ENCODE measurements at places on chromosomes 1 and 21.
A peak's percentile ranks its signal among the peaks of the same experiment; 100 is the strongest.

GRCh38 chr1:1564268-1564667, 10.4 kb downstream of the SSU72 start:
- no peak for DNase-seq

- no peak for DNase-seq
Measured at GRCh38 chr21:32726839-32727686, 750 bp downstream of the SYNJ1 start.

DNA sequence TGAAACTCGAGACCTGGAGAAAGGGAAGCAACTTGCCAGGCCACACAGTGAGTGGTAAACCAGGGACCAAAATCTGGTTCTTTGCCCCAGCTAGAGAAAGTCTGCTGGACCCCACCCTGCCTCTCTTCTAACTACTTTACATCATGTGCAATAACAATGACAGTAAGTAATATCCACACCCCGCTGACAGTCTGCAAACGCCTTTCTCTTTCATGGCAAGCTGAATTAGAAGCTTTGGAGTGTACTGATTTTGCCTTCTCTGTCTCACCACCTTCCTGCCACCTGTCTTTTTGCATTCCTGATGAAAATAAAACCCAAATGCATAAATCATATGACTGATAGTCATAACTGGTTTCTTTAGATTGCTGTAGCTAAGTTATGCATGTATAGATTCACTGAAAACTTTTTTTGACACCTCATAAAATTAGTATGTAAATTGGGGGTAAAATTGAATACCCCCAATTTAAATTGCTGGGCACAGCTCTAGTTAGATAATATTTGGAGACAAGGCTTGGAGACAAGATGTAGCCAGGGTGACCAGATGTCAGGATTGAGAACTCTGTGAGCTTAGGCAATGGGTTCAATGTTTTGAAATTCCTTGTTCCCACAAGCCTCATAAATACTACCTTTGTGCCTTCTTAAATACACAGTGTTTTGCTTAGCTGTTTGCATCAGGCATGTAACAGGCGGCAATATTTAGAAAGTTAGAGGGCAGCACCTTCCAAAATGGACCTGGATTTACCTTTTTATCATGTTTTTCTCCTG, 73.5 kb downstream of the ST6GALNAC5 start:
- no peak for DNase-seq

DNA sequence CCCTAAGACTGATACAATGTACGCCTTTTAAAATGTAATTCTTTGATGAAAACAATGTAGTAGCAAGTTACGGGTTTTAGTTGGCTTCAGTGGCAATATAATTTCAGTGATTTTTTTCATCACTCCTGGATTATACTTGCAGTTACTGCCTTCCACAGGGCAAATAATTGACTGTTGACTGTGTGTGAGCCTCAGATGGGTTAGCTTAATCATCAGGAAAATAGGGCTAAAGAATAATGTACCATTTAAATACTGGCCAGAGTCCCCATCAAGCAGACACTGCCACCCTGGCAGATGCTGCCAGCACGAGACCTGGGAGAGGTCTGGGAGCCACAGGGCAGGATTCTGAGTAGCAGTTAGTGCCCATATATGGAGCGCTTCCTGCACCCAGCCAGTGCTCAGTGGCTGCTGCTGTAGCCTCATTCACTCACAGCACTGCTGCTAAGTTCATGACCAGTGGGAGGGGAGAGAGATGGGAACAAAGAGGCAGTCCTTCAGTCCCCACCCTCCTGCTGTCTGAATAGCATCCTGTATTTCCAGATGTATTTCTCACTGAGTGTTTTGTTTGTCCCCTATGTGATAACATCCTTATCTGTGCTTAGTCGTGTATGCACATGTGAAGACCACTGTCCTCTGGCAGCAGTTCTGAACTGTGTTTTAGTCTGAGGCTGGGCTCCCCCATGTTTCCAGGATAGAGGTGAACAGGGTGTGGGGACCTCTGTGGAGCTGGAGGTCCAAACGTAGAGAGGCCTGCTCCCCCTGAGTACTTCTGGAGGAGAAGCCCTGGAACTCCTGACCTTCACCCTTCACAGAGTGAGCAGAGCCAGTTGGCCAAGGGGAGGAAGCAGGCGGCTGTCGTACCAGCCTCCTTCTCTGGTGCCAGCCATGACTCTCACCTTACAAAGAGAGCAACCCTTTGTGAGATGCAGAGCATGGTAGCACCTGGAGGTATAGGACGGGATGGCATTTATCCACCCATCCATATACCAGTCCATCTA, 80.4 kb downstream of the ADARB1 start:
- peak; percentile 8 for DNase-seq

DNA sequence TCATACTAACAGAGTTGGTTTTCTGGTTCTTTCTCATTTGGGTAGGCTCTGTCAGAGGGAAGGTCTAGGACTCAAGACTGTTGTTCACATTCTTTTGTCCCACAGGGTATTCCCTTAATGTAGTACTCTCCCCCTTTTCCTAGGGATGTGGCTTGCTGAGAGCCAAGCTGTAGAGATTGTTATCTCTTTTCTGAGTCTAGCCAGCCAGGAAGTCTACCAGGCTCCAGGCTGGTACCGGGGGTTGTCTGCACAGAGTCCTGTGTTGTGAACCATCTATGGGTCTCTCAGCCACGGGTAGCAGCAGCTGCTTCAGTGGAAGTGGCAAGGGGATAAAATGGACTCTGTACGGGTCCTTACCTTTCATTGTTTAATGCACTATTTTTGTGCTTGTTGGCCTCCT, 226.4 kb downstream of the LBR start:
- DNase-seq: no peak

GRCh38 chr1:16478091-16478490, 36.0 kb downstream of the RNU1-1 start:
- DNase-seq: no peak

GRCh38 chr21:45262616-45263015, 25.1 kb downstream of the POFUT2 start:
- no peak for DNase-seq

- no peak for DNase-seq
Measured at GRCh38 chr1:201890223-201890622, 1.5 kb downstream of the SHISA4 start.

DNA sequence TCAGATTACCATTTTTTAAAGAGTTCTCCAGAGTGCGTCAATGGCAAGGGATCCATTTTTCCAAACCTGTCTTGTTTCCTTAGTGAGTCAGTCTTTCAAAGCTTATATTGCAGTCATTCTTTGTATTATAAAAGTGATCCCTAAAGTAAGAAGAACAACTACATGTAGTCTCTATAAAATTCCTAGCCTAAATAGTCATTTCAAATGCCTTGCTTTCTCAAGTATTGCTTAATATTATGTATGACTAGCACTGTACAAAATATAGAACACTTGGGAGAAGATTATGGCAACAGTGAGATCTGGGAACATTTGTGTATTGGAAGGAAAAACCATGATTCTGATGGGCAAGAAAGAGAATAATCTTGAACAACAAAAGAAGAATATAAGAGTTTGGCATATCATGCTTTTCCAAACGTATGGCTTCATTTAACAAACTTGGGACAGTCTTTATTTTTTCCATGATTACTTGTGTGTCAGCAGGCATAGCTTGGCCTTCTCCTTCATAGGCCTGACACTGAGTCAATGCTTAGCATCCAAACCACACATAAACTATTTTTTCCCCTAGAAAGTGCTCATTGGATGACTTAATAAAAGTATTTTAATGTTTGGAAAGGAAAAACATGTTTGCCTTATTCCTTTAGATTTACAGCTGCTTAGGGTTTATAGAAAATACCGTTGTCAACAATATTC, 547.4 kb downstream of the LTN1 start:
- DNase-seq: no peak

- no peak for DNase-seq
Measured at GRCh38 chr1:107545879-107546278, 405.0 kb downstream of the NTNG1 start.

GRCh38 chr1:67679691-67680090, 5.3 kb upstream of the GADD45A start:
- no peak for DNase-seq

- no peak for DNase-seq
Measured at GRCh38 chr1:12407050-12407961, 177.5 kb downstream of the VPS13D start.

- no peak for DNase-seq
Measured at GRCh38 chr21:45080232-45080631, 5.9 kb downstream of the ADARB1 start.

DNA sequence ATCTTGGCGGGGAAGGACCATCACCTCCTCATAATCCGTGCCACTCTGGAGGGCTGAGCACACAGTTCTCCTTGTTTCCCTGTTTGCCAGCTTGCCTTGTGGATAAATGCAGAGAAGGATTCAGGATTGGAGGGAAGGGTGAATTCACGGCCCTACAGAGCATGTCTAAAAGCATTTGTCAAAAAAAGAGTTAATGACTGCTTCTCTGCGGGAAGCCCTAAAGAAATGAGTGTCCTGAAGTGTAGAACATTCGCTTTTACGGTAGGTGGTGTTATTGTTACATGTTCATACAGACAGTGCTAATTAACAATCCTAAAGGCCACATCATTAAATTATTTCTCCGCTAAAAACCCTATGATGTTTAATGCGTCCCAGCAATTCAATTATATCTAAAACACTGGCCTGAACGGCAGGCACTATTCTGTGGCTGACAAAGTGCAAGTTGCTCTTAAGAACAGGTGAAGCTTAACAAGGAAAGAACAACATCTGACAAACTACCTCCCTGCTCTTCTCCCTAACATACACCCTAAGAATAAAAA, 112.3 kb upstream of the NFIA start:
- DNase-seq: no peak

- DNase-seq: no peak
Measured at GRCh38 chr1:207868251-207868773, 42.6 kb downstream of the CD34 start.

- DNase-seq: no peak
Measured at GRCh38 chr1:44292651-44293050, 62.4 kb downstream of the ERI3 start.

DNA sequence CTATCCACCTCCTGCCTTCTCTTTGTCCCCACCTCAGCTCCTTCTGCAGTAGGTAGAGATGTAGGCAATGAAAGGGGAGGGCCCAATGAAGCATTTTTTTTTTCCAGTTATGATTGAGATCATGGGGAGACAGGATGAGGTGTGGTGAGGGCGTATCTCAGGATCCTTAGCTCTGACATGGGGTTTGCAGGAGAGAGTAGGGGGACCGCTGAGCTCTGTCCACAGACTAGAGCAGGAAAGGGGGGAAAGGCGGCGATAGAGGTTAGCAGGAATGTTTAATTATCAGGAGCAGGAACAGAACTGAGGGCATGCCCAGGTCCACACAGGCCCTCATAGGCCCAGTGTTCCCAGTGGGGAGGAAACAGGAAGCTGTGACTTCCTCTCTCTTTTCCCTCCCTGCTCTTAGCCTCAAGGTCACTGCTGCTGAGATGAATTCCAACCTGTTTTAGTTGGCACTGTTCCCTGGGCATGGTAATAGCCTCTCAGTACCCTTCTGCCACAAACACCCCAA, 901 bp upstream of the RXFP4 start:
- no peak for DNase-seq

DNA sequence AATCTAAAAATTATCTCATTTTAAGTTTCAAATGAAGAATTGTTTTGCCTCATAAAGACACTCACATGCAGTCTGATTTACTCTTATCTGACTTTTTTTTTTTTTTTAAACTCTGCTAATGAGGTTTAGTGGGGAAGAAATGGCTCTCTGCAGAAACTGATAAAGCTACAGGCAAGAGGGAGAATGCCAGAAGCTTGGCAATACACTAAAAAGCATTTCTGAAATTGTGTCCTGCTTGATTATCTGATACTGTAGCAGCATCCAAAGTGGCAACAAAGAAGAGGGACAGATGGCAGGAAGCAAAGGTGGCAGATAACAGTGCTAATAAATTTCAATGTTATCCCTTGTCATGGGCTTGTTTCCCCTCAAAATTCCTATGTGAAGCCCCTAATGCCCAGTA, 1744.9 kb downstream of the NCAM2 start:
- DNase-seq: no peak

DNA sequence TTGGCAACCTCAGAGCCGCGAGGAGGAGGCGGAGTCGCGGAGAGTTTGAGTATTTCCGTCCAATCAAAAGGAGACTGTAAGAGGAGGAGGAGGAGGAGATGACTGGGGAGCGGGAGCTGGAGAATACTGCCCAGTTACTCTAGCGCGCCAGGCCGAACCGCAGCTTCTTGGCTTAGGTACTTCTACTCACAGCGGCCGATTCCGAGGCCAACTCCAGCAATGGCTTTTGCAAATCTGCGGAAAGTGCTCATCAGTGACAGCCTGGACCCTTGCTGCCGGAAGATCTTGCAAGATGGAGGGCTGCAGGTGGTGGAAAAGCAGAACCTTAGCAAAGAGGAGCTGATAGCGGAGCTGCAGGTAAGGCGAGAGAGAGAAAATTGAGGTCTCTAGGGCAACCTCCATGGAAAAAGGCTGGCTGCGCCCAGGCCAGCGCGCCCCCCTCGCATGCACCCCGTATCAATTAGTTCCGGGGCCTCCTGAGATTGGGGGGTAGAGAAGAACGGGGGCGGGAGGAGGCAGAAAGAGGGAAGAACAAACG, at the start of gene PHGDH:
TSS of gene PHGDH (plus strand) at position 131 of the 538 bp plus-strand sequence. CDS start at position 220, 89 bp downstream.
- DNase-seq: no peak

- DNase-seq: no peak
Measured at GRCh38 chr1:6995789-6996188, 210.5 kb downstream of the CAMTA1 start.

- no peak for DNase-seq
Measured at GRCh38 chr1:91676030-91676429, 175.4 kb downstream of the CDC7 start.

GRCh38 chr1:225769687-225770086, 7.9 kb upstream of the SRP9 start:
- DNase-seq: no peak

- no peak for DNase-seq
Measured at GRCh38 chr1:47646676-47647075, 208.8 kb downstream of the FOXD2 start.

DNA sequence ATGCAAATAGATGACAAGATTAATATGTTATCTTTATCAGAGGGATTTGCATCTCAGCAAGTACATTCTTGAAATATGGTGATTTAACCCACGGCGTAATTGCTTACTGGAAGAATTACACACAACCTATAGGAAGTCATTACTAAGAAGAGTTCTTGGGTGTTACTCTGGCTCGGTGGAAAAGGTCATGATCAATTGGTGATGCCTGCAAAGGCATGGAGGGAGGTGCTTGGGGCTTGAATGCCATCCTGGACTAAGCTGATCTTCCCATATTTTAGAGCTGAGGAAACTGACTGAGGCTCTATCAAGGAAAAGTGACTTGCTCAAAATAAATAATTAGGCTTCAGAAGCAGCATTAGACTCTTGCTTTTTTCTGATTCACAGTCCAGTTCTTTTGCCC, 137.5 kb upstream of the JUN start:
- no peak for DNase-seq

GRCh38 chr21:38401191-38401926, 96.9 kb downstream of the ERG start:
- DNase-seq: no peak

GRCh38 chr21:17554679-17555465, 42.0 kb downstream of the CXADR start:
- no peak for DNase-seq

All from stimulated activated CD4-positive, alpha-beta T cell treated with anti-CD3 and anti-CD28 coated beads, Interleukin-15, amount 100 ng/mL, for 1 hour (primary cell).